ENCODE measurements at places on chromosomes 11 and 22.

DNA sequence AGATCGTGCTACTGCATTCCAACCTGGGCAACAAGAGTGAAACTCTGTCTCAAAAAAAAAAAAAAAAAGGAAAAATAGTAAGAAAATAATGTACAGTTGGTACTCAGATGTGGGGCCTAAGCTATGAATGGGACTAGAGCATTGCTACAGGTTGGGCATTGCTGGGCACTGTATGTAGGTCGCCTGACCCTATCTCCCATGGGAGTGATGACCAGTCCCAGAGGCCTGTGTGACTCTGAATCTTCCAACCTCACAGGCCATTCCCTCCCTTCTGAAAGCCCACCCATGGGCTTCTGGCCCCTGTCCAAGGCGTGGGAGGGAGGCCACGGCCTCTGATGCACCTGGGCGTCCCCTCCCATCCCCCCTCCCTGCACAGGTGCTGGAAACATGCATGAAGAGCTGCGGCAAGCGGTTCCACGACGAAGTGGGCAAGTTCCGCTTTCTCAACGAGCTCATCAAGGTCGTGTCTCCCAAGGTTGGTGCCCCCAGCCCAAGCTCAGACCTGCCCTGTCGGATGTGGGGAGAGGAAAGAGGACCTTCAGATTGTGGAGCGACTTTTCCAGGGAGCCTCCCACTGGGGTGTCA, 9.5 kb downstream of the GGA1 start:
- DNase-seq, result no peak

- DNase-seq, result no peak
Measured at GRCh38 chr11:19769820-19770219, 57.2 kb downstream of the NAV2 start.

GRCh38 chr11:74739546-74740270, 8.5 kb upstream of the CHRDL2 start:
- DNase-seq, result peak; percentile 54

DNA sequence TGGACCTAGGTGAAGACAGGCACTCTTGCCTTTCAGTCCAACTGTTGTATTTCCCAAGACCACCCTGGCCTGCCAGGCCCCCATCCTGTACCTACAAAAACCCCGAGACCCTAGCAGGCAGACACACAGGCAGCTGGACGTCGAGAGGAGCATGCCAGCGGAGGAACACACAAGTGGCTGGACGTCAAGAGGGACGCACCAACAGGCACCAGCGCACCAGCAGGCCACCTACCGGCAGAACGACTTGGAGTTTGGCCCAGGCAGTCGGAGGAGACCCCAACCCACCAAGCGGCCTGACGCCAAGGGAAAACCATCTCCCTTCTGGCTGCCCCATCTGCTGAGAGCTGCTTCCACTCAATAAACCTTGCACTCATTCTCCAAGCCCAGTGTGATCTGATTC, 1883.4 kb upstream of the RAG2 start:
- no peak for DNase-seq

DNA sequence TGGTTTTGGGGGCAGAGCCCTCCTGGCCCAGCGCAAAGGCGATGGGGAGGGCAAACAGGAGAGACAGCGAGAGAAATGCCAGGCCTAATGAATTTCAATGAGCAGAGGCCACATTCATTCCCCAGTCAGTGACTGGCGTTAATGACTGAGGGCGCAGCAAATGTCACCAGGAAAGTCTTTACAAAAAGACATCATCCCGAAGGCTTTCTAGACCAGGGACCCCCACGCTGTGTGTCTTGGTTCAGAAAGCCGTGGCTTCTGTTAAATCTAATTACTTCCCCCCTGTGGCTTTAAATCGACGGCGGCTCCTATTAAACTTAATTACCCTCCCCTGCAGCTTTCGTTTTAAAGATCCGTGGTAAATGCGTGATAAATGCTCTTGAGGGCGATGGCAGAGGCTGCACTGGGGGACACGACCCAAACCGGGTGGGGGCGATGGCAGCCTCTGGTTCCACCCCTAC, 1.6 kb upstream of the FGF19 start:
- no peak for DNase-seq

Data from SW 1271 (cell line).